Midbrain (tissue), 1 donor: ENCODE measurements at places on chromosomes 1 and 21.

DNA sequence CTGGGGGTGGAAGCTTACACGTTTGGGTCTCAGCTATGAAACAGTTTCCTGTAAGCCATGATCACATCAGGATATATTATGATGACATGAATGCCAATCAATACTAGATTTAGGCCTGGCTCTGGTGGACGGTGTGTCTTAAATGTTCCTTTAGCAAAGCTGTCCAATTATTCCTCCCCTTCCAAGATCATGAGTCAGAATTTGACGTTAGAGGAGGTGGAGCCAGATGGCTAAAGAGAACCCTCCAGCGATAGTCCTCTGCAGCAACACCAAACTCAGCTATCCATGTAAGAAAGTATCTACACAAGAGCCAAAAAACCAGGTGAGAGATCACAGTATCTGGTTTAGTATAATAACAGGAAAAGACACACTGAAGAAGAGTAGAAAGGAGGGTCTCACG lies 47.8 kb downstream of the PACC1 start:
- no peak for DNase-seq

DNA sequence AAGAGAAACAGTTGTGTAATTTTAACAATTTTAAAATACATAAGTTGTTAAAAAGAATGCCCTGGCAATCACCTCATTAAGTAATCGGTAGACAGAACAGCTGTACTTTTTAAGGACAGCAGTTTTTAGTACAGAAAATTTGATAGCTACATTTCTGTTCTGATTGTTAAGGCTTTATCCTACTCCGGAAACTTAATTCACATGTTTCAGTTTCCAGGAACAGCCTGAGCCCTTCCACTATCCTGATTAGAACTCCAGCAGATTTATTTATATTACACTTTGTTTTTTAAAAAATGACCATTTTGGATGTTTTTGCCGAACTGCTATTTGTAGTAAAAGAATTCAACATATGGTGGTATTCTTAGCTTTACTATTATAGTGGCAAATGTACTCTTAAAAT lies 8.7 kb downstream of the PRRC2C start:
- no peak for DNase-seq

DNA sequence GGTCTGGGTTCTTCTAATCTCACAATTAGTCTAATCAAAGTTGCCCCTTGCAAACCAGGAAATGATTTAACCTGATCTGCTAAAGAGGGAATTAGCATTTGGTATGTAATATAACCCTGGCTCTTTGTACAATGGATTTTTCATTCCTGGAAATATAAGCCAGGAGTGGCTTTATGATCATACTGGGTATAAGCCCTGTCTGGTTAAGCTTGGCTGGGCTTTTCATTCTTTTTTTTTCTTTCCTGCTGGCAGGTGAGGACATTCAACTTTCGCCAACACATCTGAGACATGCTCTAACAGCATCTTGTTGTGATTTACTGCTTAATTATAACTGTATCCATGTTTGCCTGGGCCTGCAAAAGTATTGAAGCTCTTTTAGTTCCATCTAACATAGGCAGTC lies 20.4 kb upstream of the SDE2 start:
- no peak for DNase-seq

- DNase-seq, result no peak
These were observed 499.6 kb downstream of the MRPL39 start for GRCh38 chr21:25107708-25108107.

- peak; percentile 36 for DNase-seq
These were observed 219.2 kb downstream of the FOXD2 start for GRCh38 chr1:47656719-47657685.

GRCh38 chr1:117794073-117794472 lies 135.3 kb downstream of the GDAP2 start:
- no peak for DNase-seq

DNA sequence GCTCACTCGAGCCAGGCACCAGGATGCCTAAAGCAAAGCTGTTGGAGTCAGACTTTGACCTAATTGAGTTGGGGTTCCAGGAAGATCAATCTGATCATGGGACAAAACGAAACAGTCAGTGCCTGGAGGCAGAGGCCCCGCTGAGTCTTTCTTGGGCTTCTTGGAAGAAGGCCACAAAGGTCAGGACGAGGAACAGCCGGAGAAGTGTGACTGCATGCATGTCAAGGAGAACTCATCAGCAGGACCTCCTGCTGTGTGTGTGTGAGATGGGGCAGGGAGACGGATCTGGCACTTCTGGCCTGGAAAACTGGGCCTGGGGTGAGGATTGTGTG lies 190.8 kb downstream of the CAMTA1 start:
- no peak for DNase-seq

DNA sequence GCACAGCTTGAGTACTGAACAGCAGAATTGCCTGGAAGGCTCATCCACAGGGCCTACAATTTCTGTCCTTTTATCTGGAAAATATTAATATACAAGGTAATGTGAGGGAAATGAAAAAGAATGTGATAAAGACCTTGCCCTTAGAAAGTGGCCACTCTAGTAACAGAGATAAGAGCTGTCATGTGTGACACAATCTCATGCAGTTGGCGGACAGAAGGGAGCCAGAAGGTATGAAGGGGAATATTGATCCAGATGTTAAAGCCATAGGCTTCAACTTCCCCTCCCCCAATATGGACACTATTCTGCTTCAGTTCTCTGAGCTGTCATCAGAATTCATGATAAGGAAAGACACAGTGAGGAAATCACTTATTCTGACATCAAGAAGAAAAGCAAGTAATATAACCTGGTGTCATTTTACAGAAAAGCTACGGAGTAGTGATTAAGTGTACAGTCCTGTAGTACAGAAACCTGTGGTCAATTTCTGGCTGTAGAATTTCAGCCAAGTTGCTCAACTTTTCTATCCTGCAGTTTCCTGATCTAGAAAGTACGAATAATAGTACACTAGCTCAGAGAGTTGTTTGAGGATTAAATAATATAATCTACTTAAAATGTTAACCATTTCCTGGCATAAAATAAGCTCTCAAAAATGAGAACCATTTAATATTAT lies 572.1 kb downstream of the DPYD start:
- DNase-seq, result no peak

GRCh38 chr1:96388421-96389310 lies 332.9 kb upstream of the PTBP2 start:
- no peak for DNase-seq

DNA sequence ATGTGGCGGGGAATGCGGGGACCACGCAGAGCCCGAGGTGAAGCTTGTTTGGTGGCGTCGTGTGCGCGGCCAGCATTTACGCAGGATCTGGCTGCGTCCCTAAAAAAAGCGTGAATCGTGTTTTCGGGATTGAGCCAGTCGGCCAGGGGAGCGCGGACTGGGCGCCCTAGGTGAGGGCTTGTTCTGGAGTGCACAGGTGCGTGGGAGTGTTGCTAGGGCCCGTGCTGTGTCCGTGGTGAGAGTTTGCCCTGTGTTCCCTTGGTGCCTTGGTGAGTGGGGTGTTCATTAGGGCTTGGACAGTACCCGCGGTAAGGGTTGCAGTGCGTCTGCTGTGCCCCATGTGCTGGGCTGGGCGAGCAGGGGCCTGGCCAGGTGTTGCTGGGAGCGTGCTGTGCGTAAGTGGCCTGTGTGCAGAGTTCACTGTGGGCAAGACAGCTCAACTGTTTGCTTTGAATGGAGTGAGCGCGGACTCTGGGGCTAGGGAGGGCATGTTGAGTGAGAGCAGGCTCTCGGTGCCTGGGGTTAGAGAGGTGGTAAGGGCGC lies 673 bp downstream of the CD46 start:
- DNase-seq, result no peak

- DNase-seq, result no peak
These were observed 6.1 kb upstream of the MASP2 start for GRCh38 chr1:11052839-11053757.

DNA sequence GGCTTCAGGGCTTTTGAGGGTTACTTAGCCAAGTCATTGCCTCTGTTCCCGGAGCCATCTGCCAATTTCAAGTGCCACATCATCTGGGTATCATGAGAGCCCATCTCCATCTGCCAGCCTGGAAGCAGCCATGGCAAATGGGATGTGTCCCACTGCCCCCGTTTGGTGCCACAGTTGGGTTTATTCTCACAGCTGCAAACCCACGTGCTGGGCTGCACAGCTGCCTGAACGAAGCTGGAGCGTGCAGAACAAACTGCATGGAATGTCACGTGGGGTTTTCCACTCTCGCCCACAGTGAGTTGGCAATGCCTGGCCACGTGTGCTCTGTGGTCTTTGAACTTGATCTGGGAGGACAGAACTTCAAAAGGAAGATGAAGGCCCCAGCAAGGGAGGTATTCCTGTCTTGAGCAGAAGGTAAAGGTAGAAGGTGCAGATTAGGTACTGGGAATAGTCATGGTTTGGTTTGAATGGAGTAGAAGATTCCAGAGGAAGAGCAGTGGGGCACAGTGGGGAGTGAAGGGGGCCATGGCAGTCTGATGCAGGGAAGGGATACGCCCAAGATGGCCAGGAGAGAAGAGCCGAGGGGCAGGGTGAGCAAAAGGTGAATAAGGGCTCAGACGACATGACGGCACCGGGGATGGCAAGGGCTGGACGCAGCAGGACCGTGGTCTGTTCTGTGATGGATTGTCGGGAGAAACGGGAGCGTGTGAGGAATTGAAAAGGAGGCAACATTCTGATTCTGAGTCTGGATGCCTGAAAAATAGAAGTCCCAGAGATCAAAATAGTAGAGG lies 222.0 kb downstream of the KAZN start:
- no peak for DNase-seq

- no peak for DNase-seq
These were observed 151.8 kb upstream of the B3GALT2 start for GRCh38 chr1:193338194-193338593.

GRCh38 chr1:184947497-184948256 lies 26.6 kb downstream of the NIBAN1 start:
- DNase-seq, result no peak

DNA sequence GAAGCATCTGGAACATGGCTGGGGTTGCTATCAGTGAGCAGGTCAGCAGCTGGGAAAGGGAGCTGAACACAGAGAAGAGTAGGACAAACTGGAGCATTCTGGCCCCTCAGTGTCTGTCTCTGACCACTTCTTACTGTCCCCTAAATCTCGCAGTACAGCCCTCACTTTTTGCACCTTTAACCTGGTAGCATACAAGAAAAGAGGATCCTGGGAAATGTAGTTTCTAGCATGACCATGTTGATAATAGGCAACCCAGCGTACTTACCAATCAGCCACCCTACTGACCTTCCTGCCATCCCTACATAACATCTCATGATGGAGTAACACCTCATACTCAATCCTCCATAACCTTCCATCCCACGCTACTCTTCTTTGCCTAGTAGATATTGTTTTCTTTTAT lies 99.1 kb upstream of the RAVER2 start:
- no peak for DNase-seq

DNA sequence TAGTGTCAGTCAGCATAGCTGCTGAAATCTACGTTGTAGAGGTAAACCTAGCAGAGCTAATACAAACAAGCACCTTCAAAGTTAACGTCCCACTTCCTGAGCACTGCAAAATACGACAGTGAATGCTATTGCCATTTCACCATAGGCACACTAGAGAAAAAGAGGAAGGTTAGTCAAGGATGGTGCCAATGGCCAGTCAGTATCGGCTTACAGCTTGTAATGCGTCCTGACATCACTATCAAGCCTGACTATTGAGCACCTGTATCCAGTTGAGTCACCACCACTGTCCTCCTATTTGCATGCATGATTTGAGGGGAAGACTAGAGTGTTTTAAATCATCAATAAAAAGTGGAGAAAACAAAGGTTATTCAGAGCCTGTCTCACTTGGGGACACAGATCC lies 34.4 kb downstream of the NUCKS1 start:
- DNase-seq, result no peak

DNA sequence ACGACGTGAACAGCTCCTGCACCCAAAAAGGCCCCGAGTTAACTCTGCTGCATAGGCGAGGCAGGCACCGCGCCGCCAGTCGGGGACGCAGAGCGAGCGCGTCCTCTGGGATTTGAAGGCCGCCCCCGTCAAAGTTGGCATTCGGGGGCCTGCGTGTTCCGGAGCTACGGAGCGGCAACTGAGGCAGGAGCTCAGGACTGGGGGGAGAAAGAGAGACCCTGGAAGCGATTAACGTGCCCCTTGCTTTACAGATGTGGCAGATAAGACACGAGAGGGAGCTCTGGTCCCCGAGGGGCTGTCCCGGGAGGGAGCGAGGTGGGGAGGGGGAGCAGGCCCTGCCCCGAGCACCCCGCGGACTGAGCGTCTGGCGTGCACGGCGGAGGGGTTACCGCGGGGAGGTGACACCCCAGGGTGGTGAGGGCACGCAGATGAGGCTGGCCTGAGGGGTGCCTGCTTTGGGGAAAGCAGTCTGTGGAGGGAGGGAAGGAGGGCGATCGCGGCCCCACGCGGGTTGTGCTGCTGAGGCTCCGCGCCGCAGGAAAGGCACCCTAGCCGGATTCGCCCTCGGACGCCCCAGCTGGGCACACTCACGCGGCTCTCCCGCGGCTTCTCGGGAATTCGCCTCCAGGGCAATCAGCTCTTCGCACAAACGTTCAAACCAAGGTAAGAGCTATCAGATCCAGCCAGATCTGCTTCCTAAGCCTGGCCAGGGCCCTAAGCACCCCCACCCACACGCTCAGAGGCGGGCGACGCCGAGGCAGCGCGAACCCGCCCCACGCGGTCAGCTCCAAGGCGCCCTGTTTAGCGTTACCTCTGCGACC lies 26.5 kb downstream of the ACTA1 start:
- DNase-seq, result no peak

DNA sequence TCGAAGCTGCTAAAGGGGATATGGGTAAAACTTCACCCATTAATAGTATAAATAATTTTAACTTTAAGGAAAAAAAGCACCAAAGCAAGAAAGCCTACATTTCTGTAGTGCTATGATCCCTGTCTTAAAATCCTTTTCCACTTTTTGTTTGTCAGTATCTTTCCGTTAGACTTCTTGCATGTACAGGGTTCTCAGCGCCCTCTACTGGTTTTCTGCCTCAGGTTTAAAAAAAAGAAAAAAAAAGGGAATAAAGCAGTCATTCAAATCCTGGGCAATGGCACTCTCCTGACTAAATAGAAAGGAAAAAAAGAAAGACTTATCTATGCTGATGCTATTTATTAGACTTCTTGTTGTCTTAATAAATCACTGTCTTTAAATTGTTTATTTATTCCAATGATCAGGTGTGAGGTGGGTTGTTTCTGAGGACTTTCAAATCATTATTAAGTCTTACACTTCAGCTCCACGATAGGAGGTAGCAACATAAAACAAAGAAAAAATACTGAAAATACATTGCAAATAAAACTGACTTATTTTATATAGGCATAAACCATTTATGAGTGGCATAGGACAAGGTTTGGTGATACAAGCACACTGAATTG lies 475.4 kb upstream of the NR5A2 start:
- peak; percentile 83 for DNase-seq

- DNase-seq, result no peak
These were observed 44.0 kb upstream of the TARDBP start for GRCh38 chr1:10968411-10968826.

- peak; percentile 26 for DNase-seq
These were observed 1.2 kb upstream of the RNF11 start for GRCh38 chr1:51234721-51235425.

GRCh38 chr21:29238053-29238966 lies 60.4 kb upstream of the BACH1 start:
- DNase-seq, result no peak
